ENCODE measurements at places on chromosomes 16 and 17.

DNA sequence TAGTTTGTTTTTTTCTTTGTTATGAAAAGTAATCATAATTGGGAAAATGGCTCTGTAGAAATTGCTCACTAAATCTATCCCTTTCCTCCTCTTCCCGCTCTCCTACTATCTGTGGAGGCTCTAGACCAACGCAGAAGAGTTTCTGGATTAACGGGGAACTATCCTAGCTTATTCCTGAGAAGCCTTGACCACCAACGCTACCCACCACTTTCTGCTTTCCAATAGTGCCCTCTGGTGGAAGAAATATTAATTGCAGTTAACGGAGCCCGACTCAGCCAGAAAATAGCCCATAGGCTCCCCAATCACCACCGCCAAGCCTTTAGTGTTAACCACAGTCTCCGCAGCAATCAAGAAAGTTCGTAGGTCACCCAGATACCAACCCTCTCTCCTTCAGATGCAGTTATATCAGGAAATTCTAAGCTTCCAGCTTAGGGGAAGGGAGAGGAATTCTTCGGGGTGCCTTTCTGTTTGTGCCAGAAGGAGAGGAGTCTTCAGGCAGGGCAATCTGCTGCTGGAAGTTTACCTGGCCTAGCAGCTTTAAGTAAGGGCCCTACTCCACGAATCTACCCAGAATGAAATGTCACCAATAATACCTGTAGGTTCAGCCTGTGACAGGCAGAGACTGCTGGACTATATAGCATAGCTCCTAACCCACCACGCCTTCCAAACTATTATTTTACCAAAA is 23.0 kb upstream of the NSRP1 start:
- DNase-seq, result peak; percentile 69

GRCh38 chr17:27804113-27804512 is 3.8 kb upstream of the NOS2 start:
- DNase-seq, result no peak

GRCh38 chr16:50293994-50294855 is 27.9 kb downstream of the ADCY7 start:
- no peak for DNase-seq

DNA sequence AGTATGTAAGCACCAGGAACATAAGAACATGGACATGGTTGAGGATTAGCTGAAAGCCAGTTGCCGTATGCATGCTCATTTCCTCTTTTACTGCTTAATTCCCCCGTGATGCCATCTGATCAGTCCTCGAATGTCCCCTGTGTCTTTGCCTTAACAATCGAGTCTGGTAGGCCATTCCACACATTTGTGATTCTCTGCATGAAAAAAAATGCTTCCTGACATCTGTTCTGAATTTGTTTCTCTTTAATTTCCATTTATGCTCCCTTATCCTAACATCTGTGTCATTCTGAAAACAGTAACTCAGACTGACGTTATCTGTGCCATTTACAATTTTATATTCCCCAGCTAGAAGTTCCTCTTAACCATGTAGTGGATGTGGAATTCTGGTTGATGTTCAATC is 158.2 kb upstream of the TOX3 start:
- DNase-seq, result no peak

DNA sequence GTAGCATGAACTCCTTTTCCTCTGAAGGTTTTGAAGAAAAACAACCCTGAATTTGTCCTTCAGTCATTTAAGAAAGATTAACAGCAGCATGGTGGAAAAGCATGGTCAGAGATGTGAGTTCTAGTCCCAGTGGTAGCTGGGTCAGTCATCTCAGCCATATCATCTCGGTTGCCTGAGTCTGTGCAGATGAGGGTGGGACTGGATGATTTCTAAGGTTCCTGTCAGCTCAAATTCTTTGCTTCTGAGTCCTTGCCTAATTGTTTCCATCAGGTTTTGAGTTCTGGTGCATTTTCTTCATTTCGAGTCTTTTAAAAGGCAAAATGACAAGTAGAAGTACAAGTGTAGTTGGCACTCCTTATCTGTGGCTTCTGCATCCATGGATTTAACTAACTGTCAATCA is 63.9 kb downstream of the TNRC6C start:
- DNase-seq, result peak; percentile 49

Data from fibroblast of skin of back (primary cell).